ENCODE measurements at places on chromosomes 4 and X.

GRCh38 chr4:13986548-13986947 is 359.0 kb upstream of the BOD1L1 start:
- no peak for DNase-seq

DNA sequence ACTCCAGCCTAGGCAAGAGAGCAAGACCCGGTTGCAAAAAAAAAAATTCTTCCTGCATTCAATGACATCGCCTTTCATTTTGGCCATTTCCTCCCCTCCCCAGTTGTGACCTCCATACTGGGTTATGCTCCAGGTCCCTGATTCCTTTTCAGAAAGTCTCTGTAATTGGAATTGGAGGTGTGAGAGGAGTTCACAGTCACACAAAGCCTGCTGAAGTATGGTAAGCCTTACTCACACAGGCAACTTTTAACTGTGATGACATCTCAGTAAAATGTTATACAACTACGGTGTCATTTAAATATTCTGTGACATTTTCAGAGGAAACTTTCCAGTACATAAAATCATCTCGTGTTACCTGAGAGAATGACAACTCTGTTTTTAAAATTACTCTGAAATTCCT is 73.6 kb downstream of the CEP44 start:
- DNase-seq: no peak

DNA sequence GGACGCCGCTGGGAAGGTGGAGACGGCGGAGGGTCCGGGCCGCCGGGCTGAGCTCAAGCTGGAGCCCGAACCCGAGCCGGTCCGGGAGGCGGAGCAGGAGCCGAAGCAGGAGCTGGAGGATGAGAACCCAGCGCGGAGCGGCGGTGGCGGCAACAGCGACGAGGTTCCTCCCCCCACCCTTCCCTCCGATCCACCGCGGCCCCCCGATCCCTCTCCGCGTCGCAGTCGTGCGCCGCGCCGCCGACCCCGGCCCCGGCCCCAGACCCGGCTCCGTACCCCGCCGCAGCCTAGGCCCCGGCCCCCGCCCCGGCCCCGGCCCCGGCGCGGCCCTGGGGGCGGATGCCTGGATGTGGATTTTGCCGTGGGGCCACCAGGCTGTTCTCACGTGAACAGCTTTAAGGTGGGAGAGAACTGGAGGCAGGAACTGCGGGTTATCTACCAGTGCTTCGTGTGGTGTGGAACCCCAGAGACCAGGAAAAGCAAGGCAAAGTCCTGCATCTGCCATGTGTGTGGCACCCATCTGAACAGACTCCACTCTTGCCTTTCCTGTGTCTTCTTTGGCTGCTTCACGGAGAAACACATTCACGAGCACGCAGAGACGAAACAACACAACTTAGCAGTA is 483 bp downstream of the USP27X start:
- DNase-seq: no peak

- no peak for DNase-seq
These were observed 640 bp downstream of the BANK1 start for GRCh38 chr4:101791182-101791558.

- no peak for DNase-seq
These were observed 109.0 kb downstream of the CXXC4 start for GRCh38 chr4:104385713-104386112.

GRCh38 chrX:105375816-105376215 is 155.3 kb upstream of the TEX13A start:
- no peak for DNase-seq

DNA sequence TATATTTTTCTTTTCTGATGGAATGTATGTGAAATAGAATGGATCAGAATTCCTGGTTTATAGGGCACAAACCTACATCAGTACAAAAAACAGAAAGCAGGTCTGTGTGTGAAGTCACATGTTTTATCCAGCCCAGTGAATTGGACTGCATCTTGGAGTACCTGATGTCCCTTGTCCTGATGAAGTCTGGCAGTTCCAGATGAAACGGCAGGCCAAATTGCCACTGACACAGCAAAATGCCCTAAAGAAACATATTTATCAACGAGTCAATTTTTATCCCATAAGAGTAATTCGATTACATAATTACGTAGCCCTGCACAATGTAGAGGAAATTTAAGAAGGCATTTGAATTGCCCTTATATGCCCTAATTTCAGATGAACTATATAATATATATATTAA is 37.8 kb upstream of the ATP6AP2 start:
- no peak for DNase-seq

DNA sequence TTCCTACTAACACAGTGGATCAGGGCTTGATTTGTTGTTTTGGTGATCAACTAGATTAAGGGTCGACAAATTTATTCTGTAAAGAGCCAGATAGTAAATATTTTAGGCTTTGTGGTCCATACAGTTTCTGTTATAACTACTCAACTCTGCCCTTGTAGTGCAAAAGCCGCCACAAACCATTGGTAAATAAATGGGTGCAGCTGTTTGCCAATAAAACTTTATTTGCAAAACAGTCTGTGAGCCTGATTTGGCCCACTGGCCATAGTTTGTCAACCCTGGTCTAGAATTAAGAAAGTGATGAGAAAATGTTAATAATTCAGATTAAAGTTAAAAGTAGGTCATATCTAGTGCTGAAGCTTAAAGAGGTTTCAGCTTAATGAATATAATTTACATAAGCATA is 84.0 kb upstream of the TRIM2 start:
- no peak for DNase-seq

DNA sequence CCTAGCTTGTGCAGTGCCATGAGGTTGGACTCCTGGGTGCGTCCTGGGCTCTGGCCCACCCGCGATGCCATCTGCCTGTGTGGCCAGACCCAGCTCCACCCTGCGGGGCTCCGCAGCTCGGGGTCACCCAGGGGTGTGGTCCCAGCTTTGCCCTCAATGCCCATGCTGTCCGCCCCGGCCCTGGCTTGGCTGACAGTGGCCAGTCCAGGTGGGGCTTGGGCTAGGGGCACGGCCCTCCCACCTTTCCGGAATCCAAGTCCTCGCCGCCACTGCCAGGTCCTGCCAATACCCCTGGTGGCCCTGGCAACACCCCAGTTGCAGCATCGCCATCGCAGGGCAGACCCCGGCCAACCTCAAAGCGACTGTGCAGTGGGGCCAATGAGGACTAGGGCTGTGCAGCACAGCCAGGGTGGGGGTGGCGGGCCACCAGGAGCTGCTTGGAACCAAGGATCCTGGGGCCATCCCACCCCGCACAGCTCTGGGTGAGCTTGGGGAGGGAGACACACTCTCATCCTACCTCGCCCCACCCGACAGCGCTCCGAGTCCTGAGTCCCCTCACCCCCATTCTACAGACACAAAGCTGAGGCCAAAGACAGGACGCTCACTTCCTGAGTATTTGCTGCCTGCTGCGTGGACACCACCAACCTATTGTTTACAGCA is 80.9 kb downstream of the ZNF718 start:
- DNase-seq: no peak

- no peak for DNase-seq
These were observed 304.7 kb upstream of the GATB start for GRCh38 chr4:152065545-152065944.

- DNase-seq: no peak
These were observed 3.4 kb downstream of the UGT2B17 start for GRCh38 chr4:68572653-68573170.

All from kidney capillary endothelial cell (primary cell).